ENCODE measurements at places on chromosomes 5 and 9.

GRCh38 chr5:129173771-129174170 is 79.2 kb downstream of the ISOC1 start:
- no peak for DNase-seq

- no peak for DNase-seq
These were observed 420.3 kb downstream of the GABRG2 start for GRCh38 chr5:162487528-162488525.

DNA sequence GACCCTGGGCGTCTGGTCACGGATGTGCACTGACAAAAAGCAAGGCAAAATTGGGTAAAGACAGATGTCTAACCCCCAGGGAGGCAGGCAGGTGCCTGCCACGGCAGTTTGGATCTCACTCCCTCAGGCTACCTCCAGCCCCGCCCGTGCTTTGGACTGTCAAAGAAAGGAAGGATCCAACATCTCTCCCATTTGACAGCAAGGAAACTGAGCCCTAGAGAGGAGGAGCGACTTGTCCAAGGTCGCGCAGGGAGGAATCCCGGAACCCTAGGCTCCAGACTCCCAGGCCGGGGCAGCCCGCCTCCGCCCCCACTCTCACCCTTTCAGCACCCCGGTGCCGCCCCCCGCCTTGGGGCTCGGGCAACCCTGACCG is 376 bp downstream of the GOLGA1 start:
- no peak for DNase-seq

- no peak for DNase-seq
These were observed 124.3 kb upstream of the RAI14 start for GRCh38 chr5:34531751-34532360.

- no peak for DNase-seq
These were observed 41.6 kb upstream of the FCN1 start for GRCh38 chr9:134959126-134959970.

GRCh38 chr5:179256328-179257175 is 88.7 kb downstream of the ADAMTS2 start:
- DNase-seq = no peak

GRCh38 chr9:88692827-88693226 is 157.8 kb downstream of the NXNL2 start:
- DNase-seq = no peak

DNA sequence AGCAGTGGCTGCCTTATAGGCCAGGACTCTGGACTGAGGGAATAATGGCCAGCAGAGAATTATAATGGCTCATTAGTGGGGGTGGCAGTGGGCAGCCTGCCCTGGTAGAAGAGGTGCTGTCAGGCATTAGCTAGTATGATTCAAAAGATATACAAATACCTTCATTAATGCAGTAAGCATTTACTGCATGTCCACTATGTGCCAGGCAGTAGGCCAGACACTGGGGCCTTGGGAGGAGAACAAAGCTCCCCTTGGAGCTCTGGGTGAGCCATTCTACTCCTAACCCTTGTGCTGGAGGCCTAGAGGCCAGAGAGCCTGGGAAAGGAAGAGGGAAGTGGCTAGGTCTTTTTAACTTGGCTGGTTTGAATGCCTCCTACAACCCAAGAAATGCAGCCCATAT is 2.0 kb upstream of the GARNL3 start:
- no peak for DNase-seq

DNA sequence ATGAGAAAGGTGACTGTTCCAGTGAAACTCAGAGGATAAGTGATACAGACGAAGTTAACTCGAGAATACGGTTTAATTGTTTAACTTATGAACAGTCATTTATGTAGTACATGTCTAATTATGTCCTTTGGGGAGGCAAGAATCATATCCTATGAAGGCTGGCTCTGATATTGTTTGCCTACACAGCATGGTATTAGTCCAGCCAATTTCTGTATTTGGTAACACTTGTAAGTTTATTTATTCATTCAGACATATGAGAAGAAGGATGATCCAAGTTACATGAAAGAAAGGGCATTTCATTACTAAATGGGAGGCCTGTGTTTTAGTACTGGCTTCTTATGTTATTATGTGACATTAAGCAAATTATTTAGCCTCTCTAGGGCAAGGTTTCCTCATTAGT is 199.7 kb downstream of the NNT start:
- DNase-seq = no peak

DNA sequence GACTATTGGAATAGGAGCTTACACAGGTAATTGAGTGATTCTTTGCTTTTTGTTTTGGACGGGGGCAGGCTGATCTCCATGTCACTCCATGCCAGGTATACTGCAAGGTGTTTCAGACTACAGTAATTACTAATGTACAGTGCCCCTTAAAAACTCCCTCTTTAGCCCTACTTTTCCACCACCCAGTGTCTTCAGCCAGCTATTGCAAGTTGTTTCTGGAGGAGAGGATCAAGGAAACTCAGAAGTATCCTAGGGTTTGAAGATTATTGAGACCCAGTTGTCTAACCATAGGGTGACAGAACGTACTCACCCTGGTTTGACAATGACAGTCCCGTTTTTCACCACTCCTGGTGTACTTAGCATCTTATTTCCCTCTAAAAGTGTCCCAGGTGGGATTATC is 13.4 kb downstream of the CFAP95 start:
- no peak for DNase-seq

DNA sequence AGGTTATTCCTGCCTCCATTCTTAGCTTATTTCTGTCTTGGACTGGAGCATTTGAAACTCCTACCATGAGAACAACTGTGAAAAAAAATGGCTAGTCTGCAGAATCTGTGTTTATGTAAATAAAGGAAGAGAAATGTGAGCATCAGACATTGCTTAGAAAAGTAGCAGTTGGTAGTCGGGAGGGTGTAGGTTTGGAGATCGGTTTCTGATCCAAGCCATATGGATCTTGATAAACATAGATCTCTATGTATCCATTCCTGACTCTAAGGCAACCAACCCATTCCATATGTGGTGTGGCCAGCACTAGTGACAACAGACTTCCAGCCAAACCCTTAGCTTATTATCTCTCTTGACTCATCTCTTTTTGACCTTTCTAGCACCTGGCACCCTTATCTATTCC is 127.1 kb downstream of the NMUR2 start:
- DNase-seq = no peak

DNA sequence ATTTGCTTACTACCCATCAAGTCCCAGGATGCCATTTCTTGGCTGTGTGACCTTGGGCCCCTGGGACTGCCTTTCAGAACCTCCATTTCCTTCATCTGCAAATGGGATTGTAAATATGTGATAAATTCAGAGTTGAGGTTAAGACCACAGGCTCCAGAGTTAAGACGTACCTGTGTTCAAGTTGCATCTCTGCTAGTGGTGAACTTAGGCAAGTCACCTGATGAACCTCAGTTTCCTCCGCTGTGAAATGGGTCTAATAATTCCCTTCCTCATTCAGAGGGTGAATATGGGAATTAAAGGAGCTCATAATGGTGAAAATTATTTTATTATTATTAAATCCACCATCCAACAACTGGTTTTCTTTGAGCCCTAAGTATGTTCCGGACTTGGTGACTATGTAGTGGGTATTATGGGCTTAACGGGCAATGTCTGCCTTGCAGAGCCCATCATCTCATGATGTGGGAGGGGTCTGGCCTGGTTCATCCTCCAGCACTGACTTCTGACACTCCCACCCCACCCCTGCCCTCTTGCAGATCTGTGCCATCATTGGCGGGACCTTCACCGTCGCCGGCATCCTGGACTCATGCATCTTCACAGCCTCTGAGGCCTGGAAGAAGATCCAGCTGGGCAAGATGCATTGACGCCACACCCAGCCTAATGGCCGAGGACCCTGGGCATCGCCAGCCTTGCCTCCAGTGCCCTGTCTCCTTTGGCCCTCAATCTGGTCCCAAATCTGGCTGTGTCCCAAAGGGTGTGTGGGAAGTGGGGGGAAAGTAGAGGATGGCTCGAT is 8.9 kb upstream of the RPL26L1 start:
- no peak for DNase-seq

DNA sequence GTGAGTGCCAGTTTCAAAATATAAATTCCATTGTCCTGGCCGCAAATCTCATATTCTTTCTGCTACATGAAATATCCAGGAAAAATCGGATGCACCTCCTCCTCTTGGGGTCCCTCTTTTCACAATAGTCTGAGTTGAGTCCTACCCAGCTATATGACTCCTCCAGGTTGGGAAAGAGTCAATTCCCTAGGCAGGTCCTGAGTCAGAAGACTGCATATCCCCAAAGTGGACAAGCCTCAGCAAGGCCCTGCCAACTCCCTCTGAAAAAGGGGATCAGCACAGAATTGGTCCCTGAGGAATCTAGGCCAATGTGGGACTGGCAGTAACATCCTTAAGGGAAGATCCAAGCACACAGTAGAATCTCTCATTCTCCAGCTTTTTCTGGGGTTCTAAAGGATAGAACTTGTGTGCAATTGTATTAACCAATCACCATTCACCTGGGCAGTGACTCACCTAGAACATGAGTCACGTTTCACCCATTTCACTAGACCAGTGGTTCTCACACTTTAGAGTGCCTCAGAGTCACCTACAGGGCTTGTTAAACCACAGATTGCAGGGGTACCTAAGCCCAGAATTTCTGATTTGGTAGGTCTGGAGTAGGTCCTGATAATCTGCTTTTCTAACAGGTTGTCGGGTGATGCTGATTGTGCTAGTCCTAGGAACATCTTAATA is 44.7 kb upstream of the TMEM215 start:
- DNase-seq = no peak

DNA sequence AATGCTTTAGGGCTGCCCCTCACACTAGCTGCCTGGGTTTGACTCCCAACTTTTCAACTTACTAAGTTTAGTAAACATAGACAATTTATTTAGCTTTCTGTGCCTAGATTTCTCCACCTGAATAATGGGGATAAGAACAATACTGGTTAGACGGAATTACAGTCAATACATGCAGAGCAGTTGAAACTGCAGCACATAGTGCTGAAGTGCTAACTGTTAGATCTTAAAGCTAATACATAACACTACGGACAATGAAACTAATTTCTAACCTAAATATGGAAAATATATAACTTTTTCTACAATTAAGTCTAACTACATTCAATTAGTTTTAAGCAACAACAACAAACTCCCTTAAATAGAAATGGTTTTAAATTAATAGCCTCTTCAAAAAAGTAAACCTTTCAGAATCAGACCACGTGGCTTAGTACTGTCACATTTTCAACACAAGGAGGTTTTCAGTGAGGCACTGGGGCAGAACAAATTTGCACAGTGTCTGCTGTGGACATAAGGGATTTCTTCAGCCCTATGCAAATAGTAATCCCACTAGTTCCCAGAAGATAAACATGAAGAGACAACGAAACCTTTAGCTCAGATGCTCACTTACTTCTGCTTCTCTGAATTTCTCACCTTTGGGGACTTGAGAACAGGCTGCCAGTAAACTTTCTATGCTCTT is 293.4 kb downstream of the EDIL3 start:
- DNase-seq = no peak

DNA sequence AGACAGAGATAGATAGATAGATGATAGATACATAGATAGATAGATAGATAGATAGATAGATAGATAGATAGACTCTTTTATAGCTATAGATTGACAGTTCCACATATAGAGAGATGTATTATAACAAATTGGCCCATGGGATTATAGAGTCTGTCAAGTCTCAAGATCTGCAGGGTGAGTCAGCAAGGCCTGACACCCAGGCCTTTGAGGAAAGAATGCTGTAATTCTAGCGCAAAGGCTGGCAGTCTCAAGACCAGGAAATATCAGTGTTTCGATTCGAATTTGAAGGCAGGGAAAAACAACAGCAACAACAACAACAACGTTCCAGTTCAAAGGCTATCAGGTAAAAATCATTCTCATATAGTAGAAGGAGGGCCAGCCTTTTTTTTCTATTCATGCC is 339.2 kb upstream of the CDH9 start:
- no peak for DNase-seq

DNA sequence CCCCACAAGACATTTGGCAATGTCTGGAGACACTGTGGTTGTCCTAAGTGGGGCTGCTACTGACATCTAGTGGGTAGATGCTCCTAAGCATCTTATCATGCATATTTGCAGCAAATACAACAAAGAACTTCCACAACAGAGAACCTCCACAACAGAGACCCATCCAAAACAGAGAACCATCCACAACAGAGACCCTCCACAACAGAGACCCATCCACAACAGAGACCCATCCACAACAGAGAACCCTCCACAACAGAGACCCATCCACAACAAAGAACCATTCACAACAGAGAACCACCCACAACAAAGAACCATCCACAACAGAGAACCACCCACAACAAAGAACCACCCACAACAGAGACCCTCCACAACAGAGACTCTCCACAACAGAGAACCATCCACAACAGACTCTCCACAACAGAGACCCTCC is 32.8 kb downstream of the ARPC5L start:
- no peak for DNase-seq

GRCh38 chr9:130138791-130139190 is 33.4 kb upstream of the NCS1 start:
- DNase-seq = peak; percentile 24

DNA sequence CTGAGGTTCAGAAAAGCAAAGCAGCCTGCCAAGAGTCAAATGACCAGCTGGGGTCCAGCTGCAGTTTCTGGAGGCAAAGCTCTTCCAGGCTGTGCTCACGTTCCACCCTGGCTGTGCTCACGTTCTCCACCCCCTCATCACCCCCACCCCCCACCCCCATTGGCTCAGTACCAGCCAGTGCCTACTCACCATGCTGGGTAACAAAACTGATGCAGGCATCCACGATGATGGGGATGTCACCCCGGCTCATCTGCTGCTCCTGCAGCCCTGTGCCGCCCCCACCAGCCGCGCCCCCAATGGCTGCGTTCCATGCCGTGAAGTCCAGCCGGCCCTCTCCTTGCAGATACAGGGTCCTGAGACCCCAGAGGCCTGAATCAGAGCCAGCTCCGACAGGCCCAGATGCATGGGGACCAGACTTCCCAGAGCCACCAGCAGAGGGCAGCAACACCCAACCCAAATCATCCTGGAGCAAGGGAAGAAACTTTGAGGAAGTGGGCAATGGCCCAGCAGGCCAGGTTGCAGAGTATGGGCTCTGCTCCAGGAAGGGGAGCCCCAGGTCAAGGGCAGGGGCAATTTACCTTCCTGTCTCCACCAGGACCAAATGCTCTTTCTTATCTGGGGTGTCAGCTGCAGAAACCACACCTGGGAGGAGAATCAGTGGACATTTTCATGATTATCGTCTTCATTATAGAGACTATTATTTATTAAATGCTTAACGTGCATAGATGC is 13.7 kb upstream of the FCHSD1 start:
- DNase-seq = peak; percentile 53

GRCh38 chr5:72440207-72440638 is 67.0 kb downstream of the ZNF366 start:
- no peak for DNase-seq
